Nucleus accumbens (tissue), 56 donors: ENCODE measurements at places on chromosomes 1 and 21.

- no peak for DNase-seq
Observed at GRCh38 chr1:117537291-117537920, 68.4 kb upstream of the TENT5C start.

DNA sequence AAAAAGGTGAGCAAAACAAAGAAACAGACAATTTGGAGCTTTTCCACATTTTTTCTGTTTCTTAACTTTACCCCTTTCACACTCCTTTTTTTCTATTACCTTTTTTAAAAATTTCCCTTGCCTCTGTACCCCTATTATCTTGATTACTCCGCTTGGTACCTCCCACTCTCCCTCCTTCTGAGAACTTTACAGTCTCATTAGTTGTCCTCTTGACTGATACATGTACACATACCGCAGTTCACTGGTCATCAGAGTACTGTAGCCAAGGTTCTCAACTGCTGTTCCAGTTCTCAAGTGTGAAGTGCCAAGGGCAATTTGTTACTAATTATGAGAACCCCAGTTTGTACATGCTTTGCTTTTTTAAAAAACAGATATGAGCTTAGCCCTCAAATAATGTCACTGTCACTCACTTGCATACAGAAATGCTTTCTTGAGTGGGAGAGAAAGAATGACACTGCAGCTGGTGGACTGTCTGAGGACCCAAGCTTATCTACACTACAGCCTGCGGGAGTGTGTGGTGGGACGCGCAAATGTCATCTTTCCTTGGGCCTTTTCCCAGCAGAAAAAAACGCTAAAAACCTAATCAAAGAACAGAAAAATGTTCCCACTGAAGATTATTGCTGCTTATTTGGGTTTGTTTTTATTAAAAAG lies 160.8 kb downstream of the DISP1 start:
- no peak for DNase-seq

DNA sequence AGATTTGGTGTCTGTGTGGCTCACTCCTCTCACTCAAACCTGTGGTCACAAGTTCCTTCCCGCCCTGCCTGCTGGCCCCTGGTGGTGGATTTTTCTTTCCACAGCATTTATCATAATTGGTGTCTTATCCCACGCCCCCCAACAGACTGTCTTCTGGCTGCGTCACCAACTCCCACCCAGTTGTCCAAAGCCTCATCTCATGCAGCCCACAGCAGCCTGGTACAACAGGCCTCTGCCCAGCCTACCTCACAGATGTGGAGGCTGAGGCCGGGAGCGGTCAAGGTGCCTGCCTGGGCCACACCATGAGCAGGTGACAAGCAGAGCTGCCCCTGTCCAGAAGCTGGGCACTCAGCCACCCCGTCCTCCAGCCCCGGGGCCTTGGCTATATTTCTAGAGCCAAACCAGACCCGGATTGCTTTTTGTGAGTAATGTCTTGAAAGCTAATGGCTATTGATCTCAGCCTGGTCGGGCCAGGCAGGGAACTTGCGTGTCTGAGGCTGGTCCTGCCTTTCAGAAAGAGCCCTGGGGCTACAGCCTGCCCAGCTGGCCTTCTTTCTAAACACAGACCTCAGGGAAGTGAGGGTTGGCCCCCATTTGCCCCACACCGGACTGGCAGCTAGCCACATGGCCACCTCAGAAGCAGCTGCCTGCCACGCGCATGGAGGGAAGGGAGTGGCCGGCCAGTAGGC lies 2.6 kb downstream of the KCNAB2 start:
- no peak for DNase-seq

- no peak for DNase-seq
Observed at GRCh38 chr21:40345711-40346321, 478.6 kb downstream of the PCP4 start.

GRCh38 chr1:233140974-233141373 lies 154.6 kb downstream of the PCNX2 start:
- DNase-seq, result no peak

DNA sequence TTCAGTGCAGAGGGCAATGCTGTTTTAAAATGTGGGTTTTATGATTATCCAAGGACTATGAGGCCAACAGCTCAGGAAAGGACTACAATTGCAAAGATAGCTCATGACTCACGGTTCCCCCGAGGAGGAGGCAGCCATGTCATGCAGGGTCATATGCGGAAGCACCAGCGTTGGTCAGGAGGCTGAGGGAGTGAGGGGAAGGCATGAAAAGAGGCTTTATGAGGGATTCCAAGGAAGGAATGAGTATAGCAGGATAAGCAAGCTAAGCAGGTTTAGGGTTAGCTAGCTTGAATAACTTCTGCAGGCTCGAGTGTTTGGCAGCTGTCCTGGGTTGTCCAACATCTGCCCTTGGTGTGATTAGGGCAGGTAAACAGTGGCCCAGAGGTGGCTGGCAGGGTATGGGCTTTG lies 495.1 kb downstream of the SETD4 start:
- DNase-seq, result no peak

- DNase-seq, result no peak
Observed at GRCh38 chr1:164477343-164477742, 81.6 kb upstream of the PBX1 start.

DNA sequence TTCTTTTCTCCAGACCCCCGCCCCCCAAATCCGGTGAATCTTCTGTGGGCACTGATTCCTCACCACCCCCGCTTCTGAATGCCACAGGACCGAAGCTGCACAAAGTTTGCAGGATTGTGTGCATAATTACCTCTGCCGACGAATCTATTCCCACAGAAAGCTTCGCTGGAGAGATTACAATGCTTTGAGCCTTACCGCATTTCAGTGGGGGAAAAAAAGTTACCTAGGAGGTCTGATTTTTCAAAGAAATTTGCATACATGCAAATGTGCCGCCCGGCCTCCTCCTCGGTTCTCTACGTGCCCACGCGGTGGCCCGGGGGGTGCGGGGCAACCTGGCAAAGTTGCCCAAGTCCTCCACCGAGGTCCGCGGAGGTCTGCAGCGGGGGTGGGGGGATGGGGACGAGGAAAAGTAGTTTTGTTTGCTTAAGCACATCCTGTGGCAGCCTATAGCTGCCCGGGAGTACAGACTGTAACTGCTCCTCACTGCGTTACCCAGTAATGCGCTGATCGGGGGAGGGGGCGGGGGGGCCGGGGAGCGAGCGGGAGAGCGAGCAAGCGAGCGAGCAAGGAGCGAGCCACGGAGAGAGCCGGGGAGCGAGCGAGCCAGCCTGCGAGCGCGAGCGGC lies 563 bp upstream of the NFIA start:
- peak; percentile 68 for DNase-seq

GRCh38 chr1:110718452-110718851 lies 43.7 kb upstream of the KCNA3 start:
- DNase-seq, result no peak

DNA sequence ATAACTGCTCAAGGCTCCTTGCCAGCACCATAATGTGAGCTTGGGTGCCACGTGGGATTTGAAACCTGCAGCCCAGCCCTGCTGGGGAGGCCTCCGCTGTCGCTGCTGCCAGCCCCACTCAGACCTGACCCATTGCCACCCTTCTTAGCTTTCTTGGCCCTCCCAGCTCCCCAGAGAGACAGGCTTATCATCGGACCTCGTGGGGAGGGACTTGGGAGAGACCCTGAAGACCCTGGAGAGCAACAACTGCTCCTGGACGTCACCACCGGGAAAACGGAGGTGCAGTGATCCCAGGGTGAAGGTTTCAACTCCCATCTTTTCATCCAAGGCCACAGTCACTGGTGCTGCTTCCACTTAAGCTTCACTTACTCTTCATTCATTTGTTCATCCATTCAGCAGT lies 596.1 kb downstream of the PTPRU start:
- no peak for DNase-seq

DNA sequence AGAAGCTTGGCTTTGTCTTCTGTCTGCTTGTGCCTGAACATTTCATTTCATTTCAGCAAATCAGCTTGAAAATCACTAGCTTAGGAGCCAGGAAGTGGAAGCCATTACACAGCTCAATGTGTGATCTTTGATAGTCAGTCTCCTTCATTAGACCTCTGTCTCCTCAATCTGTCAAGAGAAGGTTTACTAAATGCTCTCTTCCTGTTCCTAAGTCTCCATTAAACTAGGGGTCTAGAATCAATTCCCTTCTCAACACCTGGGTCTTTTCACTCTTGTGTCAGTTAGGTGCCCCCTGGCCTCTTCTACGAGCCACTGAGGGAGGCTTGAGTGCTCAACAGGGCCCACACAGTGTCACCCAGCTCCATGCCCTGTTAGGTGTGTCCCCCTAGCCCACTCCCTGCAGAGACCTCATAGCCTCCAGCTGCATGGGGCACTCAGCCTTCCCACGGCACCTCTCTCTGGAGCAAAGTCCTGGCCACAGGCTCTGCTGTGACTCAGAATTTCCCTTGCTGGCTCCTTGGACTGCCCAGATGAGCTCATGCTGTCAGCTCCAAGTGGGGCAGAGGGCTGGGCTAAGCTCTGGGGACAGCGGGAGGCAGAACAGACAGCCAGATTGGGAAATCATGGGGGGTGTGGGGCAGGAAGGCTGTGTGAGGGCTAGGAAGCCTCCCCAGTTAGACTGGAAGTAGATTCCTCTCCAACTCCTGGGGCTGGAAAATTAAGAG lies 115.7 kb upstream of the IPO9 start:
- peak; percentile 65 for DNase-seq

GRCh38 chr1:204587621-204588020 lies 71.4 kb downstream of the MDM4 start:
- no peak for DNase-seq

GRCh38 chr1:184757406-184757805 lies 2.7 kb upstream of the EDEM3 start:
- DNase-seq, result no peak

DNA sequence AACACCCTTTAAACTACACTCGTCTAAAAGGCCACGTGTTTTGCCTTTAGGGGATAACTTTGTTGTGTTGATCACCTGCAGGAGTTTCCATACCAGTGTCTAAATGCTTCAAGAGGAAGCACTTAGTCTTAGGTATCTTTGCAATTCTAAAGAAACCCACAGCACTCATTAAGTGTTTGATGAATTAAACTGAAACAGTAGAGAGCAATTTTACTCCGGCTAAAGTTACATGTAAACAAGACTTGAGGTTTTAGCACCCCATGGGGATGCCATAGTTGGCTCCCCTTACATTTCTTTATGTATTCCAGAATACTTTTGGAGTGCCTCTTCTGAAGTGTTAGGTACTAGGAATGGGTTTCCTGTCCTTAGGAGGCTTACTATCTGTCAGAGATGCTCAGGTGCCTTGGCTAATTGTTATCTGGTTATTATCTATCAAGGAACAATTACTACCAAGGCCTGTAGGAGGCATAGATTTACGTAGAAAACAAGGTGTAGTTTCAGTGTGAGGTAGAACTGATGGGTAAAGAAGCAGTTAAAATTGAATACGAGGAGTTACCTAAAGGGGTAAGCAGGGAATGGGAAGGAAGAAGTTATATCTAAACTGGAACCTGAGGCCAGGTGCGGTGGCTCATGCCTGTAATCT lies 176.8 kb upstream of the SAMSN1 start:
- DNase-seq, result no peak

- DNase-seq, result no peak
Observed at GRCh38 chr1:84271441-84272151, 29.9 kb upstream of the SAMD13 start.

GRCh38 chr1:48194801-48195200 lies 27.7 kb upstream of the SLC5A9 start:
- no peak for DNase-seq

DNA sequence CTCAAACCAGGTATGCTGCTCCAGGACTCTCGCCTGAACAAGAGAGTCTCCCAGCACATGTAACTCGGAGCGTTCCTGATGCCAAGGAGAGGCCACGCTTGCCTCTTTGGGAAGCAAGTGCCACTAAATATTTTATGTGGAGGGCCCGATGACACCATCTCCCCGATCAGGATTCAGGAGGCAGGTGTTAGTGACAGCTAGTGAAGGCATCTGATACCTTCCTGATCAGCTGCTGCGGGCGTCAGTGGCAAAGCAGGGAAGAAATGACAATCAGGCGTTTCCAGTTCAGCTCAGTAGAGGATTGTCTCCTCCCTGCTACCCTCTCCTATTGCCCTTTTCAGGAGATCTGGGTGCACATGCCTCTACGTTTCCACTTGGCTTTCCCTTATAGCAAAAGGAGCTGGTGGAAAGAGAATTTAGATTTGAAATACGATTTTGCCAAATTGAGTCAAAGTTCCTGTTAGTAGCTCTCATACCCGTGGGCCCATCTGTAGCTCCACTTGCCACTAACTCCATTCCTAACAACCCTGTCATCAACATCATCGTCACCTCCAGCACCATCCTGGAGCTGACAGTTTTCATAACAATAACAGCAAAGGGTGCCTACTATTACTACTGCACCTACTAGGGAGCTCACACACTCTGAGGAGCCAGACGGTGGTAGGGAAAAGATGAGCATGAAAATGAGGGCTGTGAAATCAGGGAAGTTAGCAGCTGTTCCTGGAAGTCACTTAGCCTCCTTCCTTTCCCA lies 21.6 kb downstream of the PLXNA2 start:
- no peak for DNase-seq

DNA sequence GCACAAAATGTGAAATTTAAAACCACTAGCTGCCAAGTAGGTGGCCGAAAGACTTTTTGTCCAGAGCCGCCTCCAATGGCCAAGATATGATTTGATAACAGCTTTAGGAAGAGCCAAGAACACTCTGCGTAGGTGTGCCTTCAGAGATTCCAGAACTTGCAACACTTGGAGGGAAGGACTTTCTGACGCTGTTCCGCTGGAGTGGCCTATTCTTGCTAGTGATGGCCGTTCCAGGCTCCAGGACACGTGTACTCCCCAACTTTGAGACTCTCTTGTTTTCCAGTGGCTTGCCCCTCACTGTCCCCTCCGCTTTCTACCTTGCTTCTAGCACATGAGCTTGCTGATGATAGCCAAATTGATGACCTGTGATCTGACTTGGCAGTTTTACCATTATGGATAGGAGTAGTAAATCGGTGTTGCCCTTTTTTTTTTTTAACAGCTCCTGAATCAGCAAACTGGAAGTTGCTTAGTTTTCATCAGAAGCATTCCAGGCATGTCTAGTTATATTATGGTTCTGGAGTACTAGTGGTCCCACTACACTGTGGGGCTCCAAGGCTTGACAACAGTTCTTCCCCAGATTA lies 1.0 kb downstream of the PRDX6 start:
- DNase-seq, result no peak

DNA sequence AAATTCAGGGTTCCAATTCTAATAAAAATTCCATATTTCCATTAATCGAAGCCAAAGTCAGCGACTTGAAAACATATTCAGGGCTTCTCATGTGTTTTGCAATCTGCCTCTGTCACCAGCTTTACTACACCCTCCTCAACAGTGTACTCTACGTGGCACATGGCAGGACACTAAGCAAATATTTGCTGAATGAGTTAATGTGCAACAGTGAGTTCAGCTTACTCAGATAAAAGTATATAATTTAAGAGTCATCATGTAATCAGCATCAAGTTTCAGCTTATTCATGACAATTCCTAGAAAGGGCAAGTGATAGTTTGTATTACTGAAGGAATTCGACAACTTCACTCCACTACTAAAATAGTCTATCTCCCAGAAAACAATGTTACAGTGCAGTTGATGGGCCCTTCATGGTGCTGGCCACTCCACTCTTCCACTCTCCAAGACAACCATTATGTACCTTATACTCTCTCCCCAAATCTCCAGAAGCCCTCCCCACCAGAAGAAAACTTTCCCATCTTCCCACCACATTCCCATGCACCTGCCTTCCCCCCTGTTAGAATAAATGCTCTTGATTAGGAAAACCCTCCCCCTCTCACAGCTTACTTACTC lies 97.3 kb downstream of the TTLL7 start:
- no peak for DNase-seq
